ENCODE measurements at places on chromosomes 7 and 10. TPM values are rescaled to one million over a fixed set of nuclear protein-coding genes. Genes with fewer than 3 reads are reported as not detected.

PNLIPRP1 gene
- total RNA-seq: not detected

PPP1R3C gene
- 1.2 TPM for total RNA-seq

PROSER2 gene
- 2.8 TPM for total RNA-seq

HPS6 gene
- 15.3 TPM for total RNA-seq

IFIT1B gene
- 0.38 TPM for total RNA-seq

GNAI1 gene
- 10.2 TPM for total RNA-seq

MACC1 gene
- total RNA-seq: 2.2 TPM

TET1 gene
- total RNA-seq: 6.4 TPM

FAM3C gene
- 10.3 TPM for total RNA-seq

SPDYE5 gene
- 0.05 TPM for total RNA-seq

BLVRA gene
- 42.3 TPM for total RNA-seq

LRRD1 gene
- total RNA-seq: 0.05 TPM

GIMAP4 gene
- 68.5 TPM for total RNA-seq

TRIL gene
- total RNA-seq: 0.99 TPM

Measured in thymus (tissue), 14 donors.